ENCODE measurements at places on chromosomes 4 and X.

GRCh38 chr4:17510582-17510981 lies 1.3 kb downstream of the QDPR start:
- no peak for DNase-seq

DNA sequence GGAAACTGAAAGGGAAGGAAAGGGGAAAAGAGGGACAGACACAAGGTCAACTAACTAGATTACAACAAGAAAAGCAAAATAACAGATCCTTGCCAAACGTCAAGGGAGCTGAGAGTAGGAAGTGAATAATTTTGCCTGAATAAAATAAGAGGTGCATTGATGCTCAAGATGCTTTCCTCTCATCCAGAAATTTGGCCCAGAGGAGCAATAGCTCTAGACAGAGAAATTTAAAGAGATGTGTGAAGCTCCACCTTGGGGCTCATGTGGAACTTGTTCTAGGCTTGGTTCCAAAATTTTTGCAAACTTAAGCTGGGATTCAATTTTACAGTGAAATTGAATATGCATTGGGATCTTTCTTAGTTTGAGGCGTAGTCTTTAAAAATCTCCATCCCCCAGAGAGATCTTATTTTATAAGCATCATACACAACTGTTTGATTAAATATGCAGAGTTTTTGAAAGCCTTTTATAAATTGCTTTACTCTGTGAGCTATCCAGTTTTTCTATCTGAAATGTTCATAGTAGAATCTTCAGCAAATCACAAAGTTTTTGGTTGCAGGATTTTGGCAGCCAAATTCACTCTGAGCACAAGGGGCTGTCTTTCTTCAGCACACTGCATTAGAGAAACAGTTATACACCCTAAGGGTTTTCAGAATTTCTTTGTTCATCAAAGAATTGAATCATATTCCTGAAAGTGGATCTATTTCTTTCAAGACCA lies 1159.5 kb downstream of the ADGRL3 start:
- no peak for DNase-seq

- DNase-seq: no peak
Observed at GRCh38 chr4:93776386-93777080, 52.0 kb upstream of the ATOH1 start.

GRCh38 chrX:39427906-39428305 lies 626.6 kb downstream of the MID1IP1 start:
- DNase-seq: peak; percentile 37

DNA sequence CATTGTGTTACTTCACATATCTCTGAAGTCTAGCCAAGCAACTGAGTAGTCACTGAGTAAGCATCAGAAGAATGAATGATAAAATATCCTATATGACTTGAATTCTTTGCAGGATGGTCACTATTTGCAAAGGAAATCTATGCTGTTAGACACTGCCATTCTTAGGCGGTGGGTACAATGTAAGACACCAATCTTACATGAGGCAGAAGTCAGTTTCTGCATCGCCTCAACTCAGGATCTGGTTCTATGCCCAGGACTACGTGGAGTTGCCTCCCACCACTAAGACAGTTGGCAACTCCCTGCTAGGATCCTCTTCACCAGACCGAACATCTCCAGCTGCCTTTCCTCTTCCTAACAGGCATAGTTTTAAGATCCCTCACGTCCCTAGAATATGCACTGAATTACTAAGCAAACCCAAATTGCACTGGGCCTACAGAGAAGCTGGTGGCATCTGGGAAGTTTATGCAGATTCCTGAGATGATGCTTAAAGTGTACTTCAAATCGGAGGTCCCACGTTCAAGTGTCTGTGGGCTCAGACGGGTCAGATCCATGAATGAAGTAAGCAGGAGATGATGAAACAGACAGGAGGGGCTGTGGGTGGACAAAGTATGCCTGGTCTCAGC lies 45.6 kb downstream of the SEL1L3 start:
- no peak for DNase-seq

- no peak for DNase-seq
Observed at GRCh38 chr4:184785813-184786212, 40.0 kb downstream of the ACSL1 start.

DNA sequence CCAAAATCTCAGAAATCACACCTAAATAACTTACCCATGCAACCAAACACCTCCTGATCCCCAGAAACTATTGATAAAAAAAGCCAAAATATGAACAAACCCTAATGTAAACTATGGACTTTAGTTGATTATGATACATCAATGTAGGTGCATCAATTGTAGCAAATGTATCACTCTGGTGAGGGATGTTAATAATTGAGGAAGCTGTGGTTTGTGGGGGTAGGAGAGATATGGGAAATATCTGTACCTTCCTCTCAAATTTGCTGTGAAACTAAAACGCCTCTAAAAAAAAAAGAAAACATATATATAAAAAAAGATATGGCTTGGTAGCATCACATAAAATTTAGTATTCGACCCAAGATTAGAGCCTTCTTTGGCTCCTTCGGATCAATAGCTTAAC lies 144.3 kb upstream of the CPEB2 start:
- DNase-seq: no peak

- DNase-seq: peak; percentile 4
Observed at GRCh38 chr4:54539500-54540029, 118.2 kb upstream of the KIT start.

GRCh38 chr4:11632483-11632882 lies 203.8 kb upstream of the HS3ST1 start:
- DNase-seq: no peak

DNA sequence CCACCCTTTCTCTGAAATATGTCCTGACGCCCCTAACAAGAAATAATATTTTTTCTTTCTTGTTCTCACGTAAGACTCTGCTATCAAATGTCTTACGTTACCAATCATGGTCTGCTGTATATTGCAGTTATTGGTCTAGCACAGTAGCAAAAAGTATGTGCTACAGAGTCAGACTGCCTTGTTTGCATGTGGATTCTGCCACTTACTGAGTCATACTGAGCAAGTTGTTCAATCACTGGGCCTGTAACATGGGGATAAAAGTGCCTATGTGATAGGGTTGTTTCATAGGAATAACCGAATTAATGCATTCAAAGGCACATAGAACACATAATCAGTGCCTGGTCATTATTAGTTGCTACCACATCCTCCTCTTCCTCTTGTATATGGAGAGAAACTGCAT lies 14.1 kb downstream of the RPGR start:
- DNase-seq: no peak

Data from activated naive CD8-positive, alpha-beta T cell treated with anti-CD3 and anti-CD28 coated beads, Interleukin-2, amount 50 U/mL, for 24 hours (primary cell).